Umbilical cord (tissue), 2 donors: ENCODE measurements at places on chromosomes 16 and 17. TPM values are rescaled to one million over a fixed set of nuclear protein-coding genes. Genes with fewer than 3 reads are reported as not detected.

Gene SDR42E1
- 1.9 TPM for total RNA-seq

- no peak for DNase-seq
These were observed 23.9 kb upstream of the NOS2 start for GRCh38 chr17:27824176-27824715.

GRCh38 chr17:48502901-48503300 is 27.9 kb downstream of the HOXB1 start:
- DNase-seq, result no peak

Gene CIBAR2
- not detected for total RNA-seq

DNA sequence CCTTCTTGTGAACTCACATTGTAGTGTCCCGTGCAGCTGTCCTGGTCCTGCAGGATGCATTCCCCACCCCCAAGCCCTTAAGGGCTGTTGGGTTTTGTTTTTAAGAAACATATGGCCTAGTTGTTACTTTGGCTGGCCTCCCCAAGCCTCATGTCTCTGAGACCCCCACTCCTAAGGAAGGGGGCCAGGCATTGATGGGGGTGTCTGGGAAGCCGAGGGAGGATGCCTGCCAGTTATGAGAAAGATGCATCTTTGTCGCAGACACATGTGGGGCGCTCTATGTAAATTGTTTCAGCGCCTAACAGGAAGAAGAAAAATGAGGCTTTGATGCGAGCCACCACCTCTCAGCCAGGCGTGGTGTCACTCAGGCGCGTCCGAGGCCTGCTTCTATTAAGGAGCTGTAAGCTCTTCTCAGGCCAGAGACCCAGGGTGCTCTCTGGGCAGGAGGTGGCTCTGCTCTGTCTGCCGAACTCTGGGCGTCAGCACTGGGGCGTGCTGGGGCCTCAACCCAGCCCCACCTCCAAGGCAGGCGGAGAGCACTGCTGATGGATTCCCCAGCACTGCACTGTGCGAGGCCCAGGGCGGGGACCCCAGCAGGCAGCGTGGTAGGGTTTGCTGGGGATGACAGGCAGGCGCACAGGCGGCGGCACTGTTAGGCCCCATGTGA is 70.6 kb downstream of the SREBF1 start:
- peak; percentile 89 for DNase-seq

- DNase-seq, result no peak
These were observed 29.9 kb downstream of the DCUN1D3 start for GRCh38 chr16:20870122-20870820.

DNA sequence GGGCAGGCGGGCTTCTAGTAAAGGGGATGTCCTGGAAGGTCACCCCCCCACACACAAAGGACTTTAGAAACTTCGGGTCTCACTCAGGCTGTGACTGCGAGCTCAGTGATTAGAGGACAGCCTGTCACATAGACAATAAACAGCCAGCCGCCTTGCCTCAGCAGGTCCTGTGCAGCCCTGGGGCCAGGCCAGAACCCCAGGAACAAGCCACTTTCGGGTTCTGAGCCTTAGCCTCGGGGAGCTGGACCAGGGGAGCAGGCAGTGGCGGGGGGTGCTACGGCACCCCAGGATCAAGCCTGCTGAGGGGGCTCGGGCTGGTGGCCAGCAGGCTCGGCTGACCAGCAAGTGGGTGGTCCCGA is 1.1 kb downstream of the GAS7 start:
- DNase-seq, result no peak

DNA sequence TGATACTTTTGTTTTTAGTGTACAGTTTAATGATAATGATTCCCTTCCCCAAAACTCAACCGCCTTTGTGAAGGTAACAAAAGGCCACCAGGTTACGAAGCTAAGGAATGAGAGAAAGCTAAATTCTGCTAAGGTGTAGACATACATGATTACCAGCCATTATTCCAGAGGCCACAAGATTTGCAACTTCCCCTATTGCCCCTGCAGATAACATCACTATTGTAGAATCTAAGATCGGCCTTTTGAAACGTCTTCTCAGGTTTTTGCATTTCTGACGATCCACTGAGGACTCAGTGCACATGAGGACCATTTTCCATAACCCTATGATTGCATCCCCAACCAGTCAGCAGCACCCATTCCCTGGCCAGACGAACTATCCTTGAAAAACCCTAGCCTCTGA is 33.9 kb upstream of the SNN start:
- DNase-seq, result no peak

DNA sequence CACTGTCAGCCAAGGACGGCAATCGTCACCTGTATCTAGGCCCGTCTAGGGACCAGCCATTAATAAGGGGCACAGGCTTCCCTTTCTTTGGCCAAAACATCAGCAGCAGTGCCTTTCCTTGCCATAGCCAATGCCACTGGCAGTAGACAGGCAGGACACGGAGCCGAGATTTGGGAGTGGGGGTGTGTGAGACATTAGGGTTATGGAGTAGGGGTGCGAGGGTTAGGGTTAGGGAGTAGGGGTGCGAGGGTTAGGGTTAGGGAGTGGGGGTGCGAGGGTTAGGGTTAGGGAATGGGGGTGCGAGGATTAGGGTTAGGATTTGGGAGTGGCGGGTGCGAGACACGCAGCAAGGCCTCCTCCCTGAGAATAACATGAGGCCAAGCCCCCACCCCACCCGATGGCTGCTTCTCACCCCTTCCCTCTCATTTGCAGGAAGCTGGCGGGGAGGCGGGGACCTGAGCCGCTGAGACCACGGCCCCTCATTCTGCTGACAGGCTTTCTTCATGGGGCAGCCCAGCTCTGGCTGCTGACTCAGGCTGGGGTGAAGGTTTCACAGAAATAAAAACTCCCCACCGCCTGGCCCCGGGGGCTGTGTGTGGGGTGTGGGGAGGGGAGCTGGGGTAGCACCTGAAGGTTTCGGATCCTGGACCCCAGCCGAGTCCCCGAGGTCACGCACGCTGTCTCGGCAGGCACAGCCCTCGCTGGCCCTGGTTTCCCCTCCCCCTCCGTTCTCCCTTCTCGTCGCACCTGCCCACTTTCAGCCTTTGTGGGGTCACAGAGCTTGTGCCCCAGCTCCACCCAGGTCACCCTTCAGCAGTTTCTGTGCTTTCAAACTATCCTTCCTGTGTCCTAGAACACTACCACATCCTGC is 93.8 kb downstream of the PGS1 start:
- no peak for DNase-seq

- DNase-seq, result peak; percentile 83
These were observed 132.1 kb downstream of the CLEC16A start for GRCh38 chr16:11076259-11077018.
